ENCODE measurements at places on chromosomes 1 and 21.

- no peak for DNase-seq
These were observed at the start of gene LMOD1 for GRCh38 chr1:201946224-201946908. Gene LMOD1 (minus strand): TSS chr1:201946548. CDS start chr1:201946340, 208 bp downstream.

- DNase-seq, result no peak
These were observed 5.1 kb upstream of the SLAMF7 start for GRCh38 chr1:160733898-160734297.

DNA sequence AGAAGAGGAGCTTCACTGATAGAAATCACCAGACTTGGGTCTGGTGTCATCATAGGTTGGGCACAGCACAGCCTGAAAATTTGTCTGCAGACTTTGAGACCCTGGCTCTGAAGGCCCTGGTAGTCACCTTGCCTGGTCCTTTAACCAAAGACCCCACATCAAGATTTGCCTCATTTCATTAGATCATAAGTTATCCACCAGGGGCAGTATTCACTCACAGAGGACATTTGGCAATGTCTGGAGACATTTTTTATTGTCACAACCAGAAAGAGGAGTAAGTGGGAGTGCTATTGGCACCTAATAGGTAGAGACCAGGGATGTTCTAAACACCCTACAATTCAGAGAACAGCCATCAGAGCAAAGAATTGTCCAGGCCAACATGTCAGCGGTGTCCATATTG, 22.1 kb upstream of the PAX7 start:
- DNase-seq, result no peak

DNA sequence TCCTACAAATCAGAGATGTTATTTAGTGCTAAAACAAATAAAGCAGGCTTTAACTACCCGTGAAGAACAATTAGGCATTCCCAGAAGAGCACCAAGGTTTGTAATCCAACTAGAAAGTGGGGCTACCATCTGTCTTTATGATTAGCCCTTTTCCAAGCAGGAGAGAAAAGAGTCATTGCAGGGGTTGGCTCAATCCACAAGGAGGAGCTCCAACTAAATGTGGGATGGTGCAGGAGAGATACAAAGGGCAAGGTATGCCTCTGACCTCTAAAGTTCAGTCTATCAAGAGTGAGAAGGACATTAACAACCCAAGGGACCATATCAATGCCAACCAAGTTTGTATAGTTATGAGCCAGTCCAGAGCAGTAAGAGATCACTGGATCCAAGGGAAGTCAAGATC, 382.7 kb upstream of the DUSP10 start:
- no peak for DNase-seq

DNA sequence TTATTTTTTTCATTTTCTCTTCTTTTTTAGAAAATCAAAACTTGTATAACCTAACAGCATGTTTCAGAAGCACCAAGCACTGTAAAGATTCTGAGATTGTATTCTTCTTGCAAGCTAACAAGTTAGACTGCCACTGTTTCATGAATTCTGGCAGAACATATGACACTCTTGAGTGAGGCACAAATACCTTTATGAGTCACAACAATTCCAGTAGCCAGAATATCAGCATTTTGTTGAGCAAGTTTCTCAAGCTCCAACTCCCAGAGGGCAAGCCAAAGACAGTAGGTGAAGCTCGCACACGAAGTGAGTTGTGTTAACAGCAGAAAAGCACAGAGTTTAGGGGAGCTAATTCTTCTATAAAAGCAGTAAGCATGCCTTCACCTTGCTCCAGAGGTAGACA, 268.8 kb upstream of the NCAM2 start:
- DNase-seq, result no peak

DNA sequence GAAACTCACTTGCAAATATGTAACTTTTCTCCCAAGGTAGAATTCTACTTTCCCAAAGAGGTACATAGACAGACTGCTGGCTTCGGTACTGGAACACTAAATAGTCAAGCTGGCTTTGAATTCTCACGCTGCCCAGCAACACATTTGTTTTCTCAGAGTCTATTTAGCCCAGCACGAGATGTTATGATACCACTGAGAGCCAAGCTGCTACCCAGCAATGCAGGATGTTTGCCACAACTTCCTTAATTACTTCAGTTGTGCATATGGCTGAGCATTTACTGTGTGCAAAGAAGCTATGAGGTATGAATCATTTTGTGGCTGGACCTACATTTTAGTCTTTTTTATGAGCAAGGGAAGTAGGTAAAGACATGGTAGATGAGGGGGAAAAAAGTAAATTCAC, 793.2 kb downstream of the PLA2G4A start:
- DNase-seq, result no peak

- DNase-seq, result no peak
These were observed at the start of gene COL8A2 for GRCh38 chr1:36125129-36125991. Gene COL8A2 (minus strand): TSS chr1:36125222. CDS start chr1:36100242, 24,980 bp downstream.

DNA sequence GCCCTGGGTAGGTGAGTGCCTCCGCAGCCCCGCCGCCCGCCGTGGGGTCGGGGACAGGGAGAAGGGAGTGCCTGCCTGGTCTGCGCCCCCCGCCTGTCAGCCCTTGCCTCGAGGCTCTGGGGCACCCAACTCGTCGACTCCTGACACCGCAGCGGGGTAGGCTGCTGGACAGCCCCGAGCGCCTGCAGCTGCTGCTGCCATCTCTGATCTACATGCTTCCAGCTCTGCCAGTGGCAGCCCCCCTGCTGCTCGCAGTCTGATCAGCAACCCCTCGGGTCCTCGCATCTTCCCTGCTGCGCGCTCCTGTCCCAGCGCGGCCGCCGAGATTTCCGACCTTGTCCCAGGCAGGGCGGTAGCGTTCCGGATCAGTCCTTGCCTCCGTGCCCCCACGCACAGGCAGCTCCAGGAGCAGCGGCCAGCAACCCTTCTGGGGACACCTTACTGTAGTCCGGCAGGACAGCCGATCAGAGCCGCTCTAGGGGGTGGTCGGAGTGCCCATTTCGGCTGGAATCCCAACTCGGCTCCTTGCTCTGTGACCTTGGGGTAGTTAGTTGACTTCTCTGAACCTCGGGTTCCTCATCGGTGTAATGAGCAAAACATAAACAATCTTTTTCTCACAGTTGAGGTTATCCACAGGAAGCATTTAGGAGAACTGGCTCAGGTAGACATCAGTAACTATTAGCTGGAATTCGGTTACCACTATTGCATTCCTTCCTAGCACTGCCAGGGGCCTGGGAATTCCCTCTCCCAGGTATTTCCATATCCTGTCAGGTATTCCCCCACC, 540 bp downstream of the BCAN start:
- DNase-seq, result no peak

GRCh38 chr1:162994921-162995320, 74.2 kb upstream of the RGS4 start:
- no peak for DNase-seq

DNA sequence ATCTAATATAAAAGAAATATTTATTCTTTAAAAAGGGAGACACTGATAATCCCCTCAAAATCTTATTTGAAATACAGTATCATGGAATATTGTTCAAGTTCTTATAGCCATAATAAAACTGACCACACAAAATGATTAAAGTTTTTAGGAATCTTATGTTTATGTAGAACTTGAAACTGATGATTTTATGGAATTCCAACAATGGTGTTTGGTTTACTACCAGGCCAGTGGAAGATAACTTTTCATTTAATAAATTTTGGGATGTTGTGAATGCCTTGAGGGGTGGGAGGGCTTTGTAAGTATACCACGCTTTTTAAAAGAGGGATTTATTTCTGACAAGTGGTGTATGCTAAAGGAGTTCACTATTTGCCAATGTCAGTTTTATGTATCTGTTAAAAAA, 87.7 kb downstream of the RAB3GAP2 start:
- DNase-seq, result no peak

Measured in stimulated activated CD4-positive, alpha-beta T cell treated with anti-CD3 and anti-CD28 coated beads, Interleukin-4, amount 100 ng/mL, for 1 hour (primary cell).